ENCODE measurements at places on chromosomes 16 and 17.

GRCh38 chr17:75428543-75429469 is 23.3 kb upstream of the GRB2 start:
- DNase-seq = no peak

- no peak for DNase-seq
Measured at GRCh38 chr17:60472449-60472848, 50.2 kb downstream of the CHCT1 start.

DNA sequence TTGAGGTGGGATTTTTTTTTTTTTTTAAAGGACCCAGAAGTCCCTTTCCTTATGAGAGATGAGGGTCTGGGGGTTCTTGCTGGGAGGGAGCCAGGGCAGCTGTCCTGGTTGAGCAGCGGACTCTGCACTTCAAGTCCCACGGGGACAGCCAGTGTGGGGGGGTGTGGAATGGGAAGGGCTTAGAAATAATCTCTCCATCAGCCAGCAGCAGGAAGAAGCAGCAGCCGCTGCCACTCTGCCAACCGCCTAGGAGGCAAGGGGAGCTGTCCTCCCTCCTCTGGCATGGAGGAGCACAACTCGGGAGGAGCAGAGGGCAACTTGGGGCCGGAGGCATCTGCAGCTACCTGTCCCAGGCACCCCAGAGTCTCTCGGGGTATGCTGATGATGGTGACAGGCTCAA is at the start of gene KCNG4:
KCNG4 (minus strand) TSS at position 104 of the 400 bp plus-strand sequence. CDS start 2,527 bp downstream, outside the sequence.
- no peak for DNase-seq

DNA sequence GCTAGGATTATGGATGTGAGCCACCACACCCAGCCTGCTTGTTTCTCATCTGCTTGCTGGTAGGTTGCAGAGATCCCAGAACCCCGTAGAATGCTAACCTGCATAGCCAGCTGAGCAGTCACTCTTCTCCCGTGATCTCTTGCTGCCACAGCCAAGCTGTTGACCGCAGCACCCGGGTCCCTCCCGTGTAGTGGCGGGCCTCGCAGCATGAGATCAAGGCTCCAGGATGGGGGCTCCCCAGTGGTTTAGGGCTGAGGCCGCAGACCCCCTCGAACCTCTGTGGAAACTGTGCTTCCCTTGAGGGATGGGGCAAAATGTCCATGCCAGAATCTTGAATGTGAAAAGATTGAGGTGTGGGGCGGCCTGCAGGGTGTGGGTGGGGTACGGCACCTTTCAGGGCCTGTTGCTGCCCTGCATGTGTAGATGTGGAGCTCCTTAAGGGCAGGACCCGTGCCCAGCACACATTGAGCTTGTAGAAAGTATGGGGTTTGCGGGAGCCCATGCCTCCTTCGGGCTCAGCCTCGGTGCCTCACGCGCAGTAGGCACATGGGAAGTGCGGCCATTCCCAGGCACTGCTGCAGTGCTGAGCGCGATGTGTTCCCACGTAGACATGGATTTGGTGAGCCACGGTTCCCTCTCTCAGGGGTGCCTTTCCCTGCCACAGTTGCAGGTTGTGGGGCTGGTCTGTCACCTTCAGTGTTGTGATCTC is 99.9 kb downstream of the BANP start:
- DNase-seq = no peak

GRCh38 chr17:65261682-65262636 is 124.8 kb downstream of the RGS9 start:
- no peak for DNase-seq

DNA sequence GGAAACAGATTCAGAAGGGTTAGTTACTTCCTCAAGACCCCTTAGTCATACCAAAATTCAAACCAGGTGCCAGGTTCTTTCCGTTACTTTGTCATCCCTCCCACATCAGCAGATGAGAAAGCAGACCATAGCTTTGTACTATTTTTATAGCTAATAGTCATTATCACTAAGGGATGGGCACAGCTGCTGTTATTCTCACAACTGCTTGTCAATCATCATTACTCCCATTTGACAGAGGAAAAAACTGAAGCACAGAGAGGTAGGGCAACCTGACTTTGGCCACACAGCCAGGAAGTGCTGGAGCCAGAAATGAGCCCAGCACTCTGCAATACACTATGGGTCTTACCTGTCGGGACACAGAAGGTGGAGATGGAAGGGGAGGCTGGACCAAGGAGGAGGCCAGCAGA is 30.0 kb downstream of the TEKT5 start:
- no peak for DNase-seq

DNA sequence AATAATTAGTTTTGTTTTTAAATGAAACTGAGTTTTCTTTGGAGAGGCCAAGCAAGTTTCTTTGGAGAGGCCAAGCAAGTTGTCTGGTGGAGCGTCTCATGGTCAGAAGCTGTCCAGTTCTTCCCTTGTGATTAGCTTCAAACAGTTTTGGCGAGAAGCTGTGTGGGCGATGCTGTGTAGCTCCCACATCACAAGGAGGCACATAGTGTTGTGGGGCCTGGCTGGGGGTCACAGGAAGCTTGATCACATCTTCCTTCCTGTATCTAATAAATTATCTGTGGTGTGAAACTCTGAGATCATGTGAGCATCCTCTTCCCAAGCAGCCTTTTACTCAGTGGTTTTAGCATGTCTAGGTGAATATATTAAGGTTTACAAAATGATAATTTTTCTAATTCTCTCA is 33.9 kb downstream of the SPECC1 start:
- no peak for DNase-seq

DNA sequence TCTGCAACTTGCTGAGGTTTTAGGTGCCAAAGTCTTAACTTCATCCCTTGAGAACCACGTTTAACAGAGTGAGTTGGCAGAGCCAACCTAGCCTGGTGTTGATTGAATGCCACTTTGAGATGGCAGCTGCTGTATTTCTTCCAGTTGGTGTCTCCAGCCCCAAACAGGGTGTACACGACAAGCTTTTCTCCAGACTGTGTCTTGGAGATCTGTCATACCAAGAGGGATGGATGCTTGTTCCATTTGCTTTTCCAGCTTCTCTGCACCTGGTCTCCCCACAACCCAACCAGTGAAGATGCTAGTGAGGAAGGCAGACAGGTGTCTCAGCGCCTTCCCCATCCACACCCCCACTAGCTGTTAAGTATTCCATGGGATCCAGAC is 141.1 kb upstream of the HS3ST2 start:
- DNase-seq = no peak

- no peak for DNase-seq
Measured at GRCh38 chr17:72421128-72422092, 300.6 kb downstream of the SOX9 start.

- no peak for DNase-seq
Measured at GRCh38 chr16:50525716-50526115, 22.5 kb upstream of the NKD1 start.

GRCh38 chr17:65902155-65902554 is 289.8 kb downstream of the CEP112 start:
- no peak for DNase-seq

GRCh38 chr16:84031556-84031955 is 11.0 kb downstream of the SLC38A8 start:
- no peak for DNase-seq

DNA sequence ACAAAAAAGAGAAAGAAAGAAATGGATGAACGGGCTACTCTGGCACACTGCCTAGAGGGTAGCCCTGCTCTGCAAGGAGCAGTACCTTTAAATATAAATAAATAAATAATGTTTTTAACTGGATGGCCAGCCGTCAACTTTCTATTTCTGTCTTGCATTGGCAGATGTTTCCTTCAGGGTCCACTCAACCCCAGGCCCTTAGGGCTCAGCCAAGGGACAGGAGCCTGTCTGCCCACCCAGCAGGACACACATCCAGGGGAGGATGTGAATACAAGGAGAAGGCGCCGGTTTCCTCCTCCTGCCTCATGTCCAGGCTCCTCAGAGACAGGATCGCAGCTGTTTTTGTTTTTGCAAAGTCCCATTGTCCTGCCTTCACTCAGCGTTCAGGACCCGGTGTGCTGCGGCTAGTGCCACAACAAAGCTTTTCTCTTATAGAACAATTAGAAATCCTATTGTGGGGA is 22.6 kb downstream of the TTYH2 start:
- DNase-seq = no peak

- DNase-seq = no peak
Measured at GRCh38 chr16:89156740-89157645, 14.6 kb upstream of the CDH15 start.

GRCh38 chr17:27989046-27989445 is 53.4 kb upstream of the NLK start:
- DNase-seq = no peak

DNA sequence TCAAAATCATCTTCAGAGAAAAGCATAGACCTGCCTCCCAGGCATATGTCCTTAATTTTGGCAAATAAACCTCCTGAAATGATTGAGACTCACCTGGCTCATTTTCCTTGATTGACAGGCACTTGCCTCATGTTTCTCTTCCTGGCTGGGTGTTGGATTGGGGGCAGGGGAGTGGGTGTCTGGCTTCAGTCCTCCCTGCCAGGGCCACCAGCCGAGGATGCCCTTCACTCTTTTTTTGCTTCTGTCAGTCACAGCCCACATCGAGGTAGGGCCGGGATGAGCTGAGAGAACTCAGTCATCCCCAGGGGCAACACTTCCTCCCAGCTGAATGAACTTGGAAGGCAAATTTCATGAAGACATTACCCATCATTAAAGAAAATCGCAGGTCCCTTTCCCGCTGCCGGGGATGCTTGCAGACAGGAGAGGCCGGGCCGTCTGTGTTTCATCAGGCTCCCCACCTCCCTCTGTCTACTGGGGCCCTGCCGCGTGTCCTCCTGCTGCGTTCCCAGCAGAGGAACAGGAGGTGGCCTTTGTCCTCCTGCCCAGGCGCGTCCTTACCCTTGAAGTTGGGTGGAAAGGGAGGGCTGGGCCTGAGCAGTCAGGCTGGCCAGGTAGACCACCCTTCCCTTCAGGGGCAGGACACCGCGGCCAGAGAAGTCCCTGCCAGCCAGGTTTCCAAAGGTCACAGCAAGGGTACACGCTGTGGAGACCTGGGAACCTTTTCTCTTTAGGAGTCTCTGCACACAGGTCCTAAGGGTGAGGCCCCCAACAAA is 11.2 kb upstream of the DNAH17 start:
- no peak for DNase-seq

- no peak for DNase-seq
Measured at GRCh38 chr16:73019457-73020362, 28.2 kb downstream of the ZFHX3 start.

DNA sequence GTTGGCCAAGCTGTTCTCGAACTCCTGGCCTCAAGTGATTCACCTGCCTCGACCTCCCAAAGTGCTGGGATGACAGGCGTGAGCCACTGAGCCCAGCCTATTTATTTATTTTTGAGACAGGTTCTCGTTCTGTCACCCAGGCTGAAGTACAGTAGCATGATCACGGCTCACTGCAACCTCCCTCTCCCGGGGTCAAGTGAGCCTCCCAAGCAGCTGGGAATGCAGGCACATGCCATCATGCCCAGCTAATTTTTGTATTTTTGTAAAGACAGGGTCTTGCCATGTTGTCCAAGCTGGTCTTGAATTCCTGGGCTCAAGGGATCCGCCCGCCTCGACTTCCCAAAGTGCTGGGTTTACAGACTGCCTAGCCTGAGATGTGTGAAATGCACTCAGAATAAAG is 10.2 kb upstream of the SEC14L1 start:
- DNase-seq = no peak

GRCh38 chr16:85436636-85437165 is 176.4 kb upstream of the GSE1 start:
- no peak for DNase-seq

GRCh38 chr17:7043497-7044198 is at the start of gene SLC16A11:
SLC16A11 (minus strand) TSS chr17:7044092; CDS start chr17:7043513, 579 bp downstream.
- DNase-seq = peak; percentile 73
